ENCODE measurements at places on chromosomes 5 and 9.

DNA sequence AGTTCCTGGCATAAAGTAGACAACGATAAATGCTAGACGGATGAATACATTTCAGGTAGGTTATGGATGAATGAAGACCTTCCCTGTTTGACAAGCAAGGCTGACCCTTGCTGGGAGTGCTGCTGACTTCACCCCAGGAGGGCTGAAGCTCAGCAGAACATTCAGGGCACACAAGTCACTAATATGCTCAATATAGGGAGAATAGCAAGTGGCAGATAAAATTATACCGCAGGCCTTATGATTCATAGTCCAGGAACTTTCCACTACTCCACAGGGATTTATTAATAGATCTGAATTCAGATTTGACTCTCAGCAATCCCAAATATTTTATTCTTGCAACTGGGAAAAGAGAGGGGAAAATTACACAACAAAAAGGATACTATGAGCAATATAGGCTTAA is 38.2 kb upstream of the GRAMD2B start:
- DNase-seq = no peak

- no peak for DNase-seq
Measured at GRCh38 chr5:146398826-146399225, 48.3 kb upstream of the TCERG1 start.

DNA sequence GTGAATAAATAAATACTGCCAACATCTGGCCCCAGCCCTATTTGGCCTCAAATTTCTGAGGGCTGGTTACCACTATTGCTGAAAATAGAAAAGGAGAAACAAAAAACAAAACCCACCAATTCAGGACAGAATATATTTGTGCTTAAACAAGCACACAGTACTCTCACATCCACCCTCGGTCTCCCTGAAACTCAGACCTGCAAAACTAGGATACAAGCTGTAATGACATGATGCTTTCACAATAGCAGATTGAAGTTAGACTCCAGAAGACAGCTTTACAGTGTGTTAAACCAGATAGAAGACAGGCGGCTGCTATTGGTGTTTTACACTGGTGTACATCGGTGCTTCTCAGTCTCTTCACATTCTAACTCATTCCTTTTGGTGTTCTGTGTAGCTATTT is 214.9 kb upstream of the DMRT1 start:
- no peak for DNase-seq

DNA sequence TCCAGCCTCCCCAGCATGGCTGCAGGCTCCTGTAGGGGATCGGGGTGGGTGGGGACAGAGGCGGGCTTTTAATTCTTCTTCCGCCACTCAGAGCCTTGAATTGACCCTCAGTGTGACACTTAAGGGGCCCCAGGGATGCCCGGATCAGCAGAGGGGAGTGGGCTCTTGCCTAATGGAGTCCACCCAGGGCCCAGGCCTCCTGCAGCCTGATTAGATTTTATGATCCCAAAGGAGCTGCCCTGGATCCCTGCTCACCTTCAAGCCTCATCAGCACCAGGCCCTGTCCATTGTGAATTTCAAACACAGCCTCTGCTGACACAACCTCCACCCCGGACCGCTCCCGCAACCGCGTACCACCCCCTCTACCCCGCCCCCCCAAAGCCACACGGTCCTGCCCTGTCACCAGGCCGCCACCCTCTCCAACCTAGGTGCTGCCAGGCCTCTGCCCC is 214.1 kb upstream of the IER5L start:
- DNase-seq = no peak

GRCh38 chr9:99601571-99602111 is 220.0 kb upstream of the NR4A3 start:
- no peak for DNase-seq

- no peak for DNase-seq
Measured at GRCh38 chr9:122058709-122059108, 34.4 kb downstream of the TTLL11 start.

DNA sequence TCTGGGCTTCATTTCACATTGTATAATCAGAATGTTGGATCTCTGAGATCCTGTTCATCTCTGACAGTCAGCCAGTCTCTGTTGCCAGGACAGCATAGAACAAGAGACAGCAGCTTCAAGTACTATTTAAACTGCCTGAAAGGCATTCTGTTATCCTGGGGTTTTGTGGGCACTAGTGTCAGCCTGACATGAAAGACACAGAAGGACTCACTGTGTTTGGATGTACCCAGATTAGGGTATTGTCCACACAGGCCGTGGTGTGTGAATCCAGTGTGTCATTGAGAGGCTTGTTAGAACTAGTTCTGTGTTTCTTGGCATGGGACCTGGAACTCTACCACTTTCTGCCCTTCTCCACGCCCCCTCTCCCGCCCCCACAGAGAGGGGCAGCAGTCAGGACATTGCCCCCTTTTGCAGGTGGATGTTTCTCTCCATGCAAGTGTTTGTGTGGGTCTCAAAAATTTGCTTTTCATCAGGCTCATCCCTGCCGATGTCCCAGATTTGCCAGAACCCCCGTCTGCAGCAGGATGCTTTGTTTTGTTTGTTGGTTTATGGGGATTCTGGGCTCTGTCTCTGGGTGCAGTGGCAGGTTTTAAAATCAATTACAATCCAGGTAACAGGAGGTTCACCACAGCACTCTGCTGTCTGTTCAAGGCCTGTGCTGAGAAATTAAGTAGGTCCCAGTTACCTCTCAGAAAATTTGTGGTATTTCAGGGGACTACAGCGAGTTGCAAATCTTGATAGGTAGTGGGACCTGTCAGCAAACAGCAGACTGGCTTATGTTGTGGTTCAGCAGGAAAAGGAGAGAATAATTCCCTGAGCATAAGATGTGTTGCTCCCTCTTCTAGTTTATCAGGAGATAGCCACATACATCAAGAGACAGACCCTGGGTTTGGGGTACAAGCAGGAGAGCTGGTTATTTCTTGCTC is 144.6 kb downstream of the DOCK2 start:
- no peak for DNase-seq

GRCh38 chr9:79796411-79796810 is 224.6 kb downstream of the TLE4 start:
- no peak for DNase-seq

- no peak for DNase-seq
Measured at GRCh38 chr5:113243349-113243664, 191.5 kb downstream of the TSSK1B start.

DNA sequence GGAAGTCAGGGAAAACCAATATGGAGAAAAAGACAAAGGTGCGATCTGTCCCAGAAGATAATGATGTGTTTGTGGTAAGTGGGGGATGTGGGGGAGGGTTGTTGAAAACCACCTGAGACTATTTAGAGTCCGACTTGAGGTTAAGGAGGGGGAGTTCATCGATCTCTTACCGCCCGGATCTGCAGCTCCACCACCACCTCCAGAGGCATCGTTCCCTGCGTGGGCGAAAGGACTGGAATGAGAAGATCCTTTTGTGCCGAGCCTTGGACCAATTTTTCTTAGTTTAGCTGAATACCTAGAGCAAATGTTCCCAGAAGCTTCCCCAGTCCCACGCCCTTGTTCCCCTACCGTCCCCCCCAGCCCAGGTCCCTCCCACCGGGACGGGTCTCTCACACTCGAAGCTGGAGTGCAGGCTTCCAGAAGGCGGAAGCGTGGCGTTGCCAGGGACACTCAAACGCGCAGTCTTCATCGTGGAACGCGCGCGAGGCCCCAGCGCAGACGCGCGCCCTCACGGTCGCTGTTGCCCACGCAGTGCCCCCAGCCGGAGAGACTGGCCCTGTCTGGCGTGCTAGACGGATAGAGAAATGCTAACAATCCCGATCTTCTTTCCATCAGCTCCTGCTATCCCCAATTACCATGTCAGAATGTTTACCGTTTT is at the start of gene SPATA6L:
SPATA6L (minus strand) TSS at position 439 of the 658 bp plus-strand sequence; CDS start at position 209, 230 bp downstream.
- peak; percentile 83 for DNase-seq

- no peak for DNase-seq
Measured at GRCh38 chr5:107301999-107302398, 368.7 kb downstream of the EFNA5 start.

DNA sequence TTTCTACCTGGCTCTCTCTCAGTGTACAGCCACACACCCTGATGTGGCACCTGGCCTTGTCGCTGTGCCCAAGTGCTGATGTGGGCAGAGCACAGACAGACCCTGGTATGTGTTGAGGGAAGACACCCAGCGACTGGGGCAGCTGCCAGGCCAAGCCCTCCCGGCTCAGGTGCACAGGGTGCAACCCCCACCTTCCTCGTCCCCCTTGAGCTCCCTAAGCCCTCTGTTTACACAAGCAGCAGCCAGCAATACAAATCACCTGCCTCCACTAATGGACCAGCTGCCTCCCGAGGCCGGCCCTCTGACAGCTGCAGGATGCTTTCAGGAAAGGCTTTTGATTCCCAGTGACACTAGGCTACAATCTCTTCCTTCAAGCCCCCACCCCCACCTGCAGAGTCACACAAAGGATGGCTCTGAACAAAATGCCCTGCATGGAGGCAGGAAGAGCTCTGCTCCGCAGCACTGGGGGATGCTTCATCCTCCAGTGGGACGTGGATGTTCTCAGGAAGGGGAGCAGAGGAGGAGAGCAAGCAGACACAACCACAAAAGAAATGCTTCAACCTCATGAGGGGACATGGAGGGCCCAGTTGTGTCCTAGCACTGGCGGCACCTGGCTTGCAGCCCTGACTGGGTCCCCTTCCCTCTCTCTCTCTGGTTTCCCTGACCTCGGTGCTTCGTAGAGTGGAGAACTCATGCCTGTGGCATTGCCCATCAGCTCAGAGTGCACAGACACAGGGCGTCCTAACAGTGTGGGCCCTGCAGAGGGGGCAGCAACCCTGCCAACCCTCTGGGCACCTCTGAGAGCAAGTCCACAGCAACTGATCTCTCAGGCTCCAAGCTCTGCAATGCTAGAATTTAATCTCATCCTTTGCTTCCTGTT is 140.8 kb downstream of the BARX1 start:
- DNase-seq = no peak

GRCh38 chr9:127890053-127890452 is 9.3 kb downstream of the ST6GALNAC6 start:
- no peak for DNase-seq

DNA sequence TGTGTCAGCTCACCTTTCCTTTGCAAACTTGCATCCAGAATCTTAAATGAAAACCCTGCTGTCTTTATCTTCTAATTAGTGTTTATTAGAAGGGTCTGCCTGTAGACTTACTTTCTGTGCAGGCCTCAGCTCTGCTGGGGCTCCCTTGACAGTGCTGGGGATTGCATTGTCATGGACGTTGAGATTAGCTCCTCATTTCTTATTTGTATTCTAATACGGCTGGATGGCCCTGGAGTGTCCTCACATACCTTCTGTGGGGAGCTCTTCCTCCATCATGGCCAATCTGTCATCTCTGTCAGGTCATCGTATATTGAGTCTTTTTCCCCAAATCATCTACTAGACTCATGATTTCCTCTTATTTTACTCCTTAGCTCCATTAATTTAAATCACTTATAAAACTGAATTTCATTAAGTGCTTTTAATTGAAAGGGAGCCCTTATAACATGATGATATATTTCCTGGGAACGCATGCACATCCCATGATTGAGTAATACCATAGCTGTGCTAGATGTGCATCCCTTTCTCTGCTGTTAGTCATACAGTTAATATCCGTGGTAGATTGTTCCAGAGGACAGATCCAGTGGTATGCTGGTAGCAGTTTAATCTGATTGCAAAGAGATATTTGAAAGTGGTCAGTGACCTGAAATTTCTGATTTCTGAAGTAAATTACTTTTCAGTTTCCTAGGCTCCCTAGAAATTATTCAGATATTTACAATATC is 61.6 kb downstream of the ICE1 start:
- DNase-seq = no peak

GRCh38 chr5:150556859-150557508 is 49.1 kb downstream of the NDST1 start:
- no peak for DNase-seq

DNA sequence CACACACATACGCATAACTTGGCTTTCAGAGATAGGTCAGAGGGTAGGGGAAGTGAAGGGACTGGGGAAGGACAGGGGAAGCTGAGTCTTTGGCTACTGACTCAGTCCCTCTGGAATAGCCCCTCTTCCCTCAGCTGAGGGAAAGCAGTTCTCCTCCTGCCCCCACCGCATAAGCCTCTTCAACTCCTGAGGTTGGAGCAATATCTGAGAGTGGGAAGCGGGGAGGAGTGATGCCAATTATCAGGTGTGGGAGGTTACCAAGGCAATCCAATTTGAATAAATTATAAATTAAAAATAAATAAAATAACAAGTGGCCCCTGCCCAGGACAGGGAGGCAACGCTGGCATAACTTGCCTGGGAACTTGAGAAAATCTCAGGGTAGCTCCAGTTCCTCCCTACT is 1.7 kb upstream of the STOML2 start:
- DNase-seq = no peak

DNA sequence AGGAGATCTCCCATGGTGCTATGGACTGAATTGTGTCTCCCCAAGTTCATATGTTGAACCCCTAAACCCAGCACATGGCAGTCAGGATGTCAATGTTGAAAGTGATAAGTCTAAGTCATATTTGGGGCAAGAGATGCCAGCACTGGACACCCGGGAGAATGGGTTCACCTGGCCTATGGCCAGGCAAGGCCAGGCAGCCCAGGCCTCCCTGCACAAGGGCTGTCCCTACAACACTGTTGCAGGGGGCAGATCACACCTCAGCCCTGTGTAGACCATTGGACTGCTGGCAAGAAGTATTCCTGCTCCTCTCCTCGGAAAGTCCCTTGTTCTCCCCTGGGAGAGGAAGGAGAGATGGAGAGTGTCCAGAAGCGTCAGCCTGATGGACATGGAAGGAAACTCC is 240.5 kb downstream of the GADD45G start:
- no peak for DNase-seq

DNA sequence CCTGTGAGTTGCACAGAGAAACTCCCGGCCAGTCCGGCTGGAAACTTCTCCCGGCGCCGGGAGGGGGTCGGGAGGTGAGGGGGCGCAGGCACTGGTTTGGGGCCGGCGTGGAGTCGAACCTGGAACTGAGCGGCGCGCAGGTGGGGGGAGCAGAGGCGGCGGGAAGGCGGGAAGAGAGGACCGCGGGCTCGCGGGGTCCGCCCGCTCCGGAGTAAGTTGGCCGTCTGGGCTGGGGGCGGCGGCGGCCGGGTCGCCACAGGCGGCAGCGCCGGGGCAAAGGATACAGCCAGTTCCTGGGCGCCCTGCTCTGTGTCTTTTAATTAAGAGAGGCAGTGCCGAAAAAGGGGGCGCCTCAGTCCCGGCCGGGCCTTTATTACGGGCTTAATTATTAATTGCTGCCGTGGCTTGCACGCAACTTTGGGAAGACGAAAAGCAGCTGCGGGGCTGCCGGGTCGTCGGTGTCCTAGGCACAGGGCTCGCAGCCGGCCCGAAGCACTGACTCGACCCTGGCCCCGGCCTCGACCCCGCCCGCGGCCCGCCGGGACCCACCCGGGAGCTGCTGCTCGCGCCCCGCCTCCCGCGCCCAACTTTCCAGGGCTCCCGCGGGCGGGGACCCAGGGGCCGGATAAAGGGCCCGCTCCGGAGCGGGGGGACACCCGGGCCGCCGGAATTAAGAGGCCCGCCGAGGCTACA is 1.1 kb downstream of the NTNG2 start:
- no peak for DNase-seq

DNA sequence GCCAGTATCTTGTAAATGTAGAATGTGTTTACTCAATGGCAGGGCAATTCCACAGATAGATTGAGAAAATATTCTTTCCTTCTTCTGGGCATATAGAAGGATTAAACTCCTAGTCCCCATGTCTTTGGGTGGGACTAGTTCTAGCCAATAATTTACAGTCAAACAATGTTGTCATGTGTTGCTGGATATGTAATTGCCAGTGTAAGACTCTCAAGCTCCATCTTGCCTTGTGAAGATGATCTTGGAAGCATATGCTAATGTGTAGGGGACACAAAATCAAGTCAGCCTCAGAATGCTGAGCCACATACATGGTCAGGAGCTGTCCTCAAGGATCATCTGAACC is 386.9 kb downstream of the CETN3 start:
- no peak for DNase-seq

GRCh38 chr5:138605254-138605972 is 30.2 kb upstream of the HSPA9 start:
- no peak for DNase-seq
